ENCODE measurements at places on chromosomes 5 and 9.

GRCh38 chr9:127185931-127186781 lies 63.7 kb upstream of the ANGPTL2 start:
- DNase-seq, result no peak

GRCh38 chr5:56588636-56589480 lies 226.5 kb upstream of the MAP3K1 start:
- no peak for DNase-seq

GRCh38 chr9:98132806-98133631 lies 14.0 kb upstream of the TRIM14 start:
- DNase-seq, result no peak

DNA sequence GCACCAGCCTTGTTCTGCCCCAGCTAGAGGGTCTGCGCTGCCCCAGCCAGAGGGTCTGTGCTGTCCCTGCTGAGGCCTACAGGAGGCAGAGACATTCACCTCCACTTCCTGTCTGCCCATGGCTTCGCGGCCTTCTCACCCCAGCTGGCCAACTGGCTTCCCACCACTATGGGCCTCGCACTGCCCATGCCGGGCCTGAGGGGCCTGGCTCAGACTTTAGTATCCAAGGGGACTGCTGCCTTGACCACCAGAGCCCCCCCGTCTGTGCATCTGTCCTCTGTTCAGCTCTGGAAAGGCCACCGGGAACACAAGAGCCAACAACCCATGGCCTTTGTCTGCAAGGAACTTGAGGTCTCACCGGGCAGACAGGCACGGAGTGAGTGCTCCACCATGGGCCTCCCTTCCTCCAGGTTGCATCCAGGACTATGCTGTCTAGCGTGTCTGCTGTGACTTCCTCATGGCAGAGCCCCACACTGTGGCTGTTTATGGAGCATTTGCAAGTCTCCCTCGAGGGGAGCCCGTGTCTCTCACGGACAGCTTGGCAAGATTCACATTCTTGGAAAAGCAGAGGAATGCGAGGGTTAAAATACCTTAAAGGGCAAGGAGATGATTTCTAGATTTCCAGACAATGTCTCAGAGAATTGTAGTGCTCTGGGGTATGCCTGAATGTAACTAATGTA lies 1.7 kb downstream of the DCANP1 start:
- DNase-seq, result no peak

GRCh38 chr5:3351581-3352442 lies 243.8 kb upstream of the IRX1 start:
- no peak for DNase-seq

All from activated CD4-positive, alpha-beta T cell treated with anti-CD3 and anti-CD28 coated beads, Interleukin-2, amount 50 U/mL, for 48 hours (primary cell).